ENCODE measurements at places on chromosomes 4 and X.

- ATAC-seq, result peak; percentile 6
These were observed 5.5 kb upstream of the S100P start for GRCh38 chr4:6687947-6688878.

DNA sequence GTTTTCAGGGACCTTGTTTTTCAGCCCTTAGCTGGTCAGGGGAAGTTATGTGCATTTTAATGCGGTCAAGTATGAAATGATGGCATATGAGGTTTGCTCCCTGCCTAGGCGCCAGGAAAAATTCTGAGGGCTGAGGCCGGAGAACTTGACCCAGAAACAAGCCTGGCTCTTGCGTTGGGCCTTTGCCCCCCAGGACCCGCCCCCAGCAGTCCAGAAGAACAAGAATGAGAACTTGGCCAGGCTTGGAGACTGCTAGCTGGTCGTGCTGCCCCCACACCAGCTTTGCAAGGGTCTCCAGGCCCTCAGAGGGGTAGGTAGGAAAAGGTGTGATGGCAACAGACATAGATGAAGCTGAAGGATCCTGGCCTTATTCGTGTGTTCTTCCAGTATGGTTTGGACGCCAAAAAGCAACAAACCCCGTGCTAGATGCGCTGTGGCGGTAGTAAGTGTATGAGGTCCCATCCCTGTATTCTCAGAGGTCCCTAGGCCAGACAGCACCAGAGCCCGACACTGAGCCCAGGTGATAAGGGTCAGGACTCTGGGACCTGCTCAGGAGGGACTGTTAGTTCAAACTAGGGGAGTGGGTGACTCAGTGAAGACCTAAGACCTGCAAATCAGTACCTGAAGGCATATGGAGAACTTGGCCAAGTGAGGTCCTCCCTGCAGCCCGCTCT lies 10.5 kb downstream of the NKX3-2 start:
- ATAC-seq, result no peak

- ATAC-seq, result no peak
These were observed 9.3 kb downstream of the PJA1 start for GRCh38 chrX:69155786-69156520.

GRCh38 chr4:35934320-35934981 lies 309.9 kb downstream of the ARAP2 start:
- peak; percentile 63 for ATAC-seq

DNA sequence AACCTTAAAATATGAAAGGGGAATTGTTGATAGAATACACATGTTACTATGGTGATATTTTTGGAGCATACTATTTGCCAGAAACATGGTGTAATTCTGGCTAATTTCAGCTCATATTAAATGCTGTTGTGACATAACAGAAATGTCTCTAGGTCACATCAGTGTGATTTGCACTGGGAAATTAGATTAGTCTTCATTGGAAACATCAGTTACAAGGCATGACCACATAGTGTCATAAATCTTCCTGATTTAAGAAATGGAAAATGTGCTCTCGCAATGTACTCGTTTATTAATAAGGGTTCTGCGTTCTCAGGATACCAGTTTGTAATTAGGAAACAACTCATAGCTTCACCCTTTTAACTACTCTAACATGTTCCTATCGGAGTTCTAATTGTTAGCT lies 72.9 kb upstream of the GYPA start:
- ATAC-seq, result no peak

GRCh38 chr4:165382640-165383039 lies 3.8 kb downstream of the CPE start:
- no peak for ATAC-seq

DNA sequence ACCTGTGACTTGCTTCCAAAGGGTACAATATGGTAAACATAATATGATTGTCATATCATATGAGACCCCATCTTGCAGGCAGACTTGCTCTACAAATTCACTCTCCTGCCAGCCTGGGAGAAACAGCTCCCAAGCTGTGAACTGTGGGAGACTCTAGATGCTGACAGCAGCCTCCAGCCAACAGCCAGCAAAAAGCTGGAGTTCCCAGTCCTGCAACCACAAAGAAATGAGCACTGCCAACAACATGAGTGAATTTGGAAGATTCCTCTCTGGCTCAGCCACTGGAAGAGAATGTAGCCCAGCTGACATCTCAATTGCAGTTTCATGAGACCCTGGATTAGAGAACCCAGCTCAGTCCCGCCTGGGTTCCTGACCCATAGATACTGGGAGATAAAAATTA lies 145.4 kb downstream of the QDPR start:
- no peak for ATAC-seq

GRCh38 chr4:156976147-156976546 lies 4.5 kb upstream of the PDGFC start:
- ATAC-seq, result peak; percentile 67

GRCh38 chr4:84651499-84651898 lies 68.6 kb downstream of the CDS1 start:
- no peak for ATAC-seq

GRCh38 chr4:528835-529234 lies 29.8 kb downstream of the PIGG start:
- ATAC-seq, result no peak

GRCh38 chr4:143514497-143514896 lies 995 bp downstream of the SMARCA5 start:
- ATAC-seq, result peak; percentile 63

DNA sequence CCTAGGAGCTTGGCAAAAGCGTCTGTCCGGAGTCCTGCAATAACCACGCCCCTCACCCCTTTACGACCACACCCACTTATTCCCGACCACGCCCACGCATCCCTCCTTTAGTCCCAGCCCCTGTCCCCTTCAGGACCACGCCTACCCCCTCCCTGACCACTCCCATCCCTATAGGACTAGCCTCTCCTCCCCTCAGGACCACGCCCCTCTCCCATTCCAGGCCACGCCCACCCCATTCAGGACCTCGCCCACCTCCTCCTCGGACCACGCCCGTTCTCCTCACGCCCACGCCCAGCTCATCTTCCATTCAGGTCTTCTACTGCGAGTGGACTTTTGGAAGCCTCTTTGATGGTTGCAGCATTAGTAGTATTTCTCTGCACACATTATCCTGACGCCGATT lies 131.2 kb upstream of the STX18 start:
- peak; percentile 50 for ATAC-seq

GRCh38 chr4:171007618-171008390 lies 805.4 kb upstream of the GALNTL6 start:
- no peak for ATAC-seq

DNA sequence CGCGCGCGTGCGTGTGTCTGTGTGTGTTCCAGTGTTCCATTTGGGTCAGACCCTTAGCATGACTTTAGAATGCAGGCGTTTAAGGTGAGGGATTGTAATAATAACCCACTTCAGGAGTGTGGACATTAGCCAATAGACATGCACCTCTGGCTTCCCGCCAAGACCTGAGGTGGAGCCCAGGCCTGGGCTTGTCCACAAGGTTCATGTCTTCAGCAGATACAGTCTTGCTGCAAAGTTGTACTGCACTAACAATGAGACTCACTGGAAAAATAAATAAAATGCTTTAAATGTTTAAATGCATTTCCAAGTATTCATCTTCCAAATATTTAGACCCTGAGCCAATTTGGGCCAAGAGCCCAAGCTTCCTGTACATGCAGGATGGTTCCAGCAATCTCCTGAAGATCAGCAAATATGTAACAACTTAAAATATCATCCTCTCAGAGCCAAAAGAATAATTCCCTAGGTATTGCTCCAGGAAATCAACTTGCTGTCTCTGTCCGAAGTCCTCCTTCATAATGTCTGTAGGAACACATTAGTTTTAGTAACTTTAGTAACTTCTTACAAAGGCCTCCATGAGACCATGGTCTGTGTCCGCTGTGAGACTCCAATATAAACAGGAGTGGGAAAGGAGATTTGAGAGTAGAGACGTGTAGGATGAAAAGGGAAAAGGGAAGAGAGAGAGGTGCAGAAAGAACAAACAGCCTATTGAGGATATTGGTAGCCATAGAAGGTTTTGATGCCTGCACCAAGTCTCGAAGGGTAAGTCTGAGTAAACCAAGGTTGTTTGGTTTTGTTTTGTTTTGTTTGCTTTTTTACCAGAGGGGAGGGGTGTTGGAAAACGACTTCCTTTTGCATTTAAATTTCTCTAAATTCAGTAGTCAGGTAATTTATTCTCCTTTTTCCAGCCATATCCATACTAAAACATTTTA lies 98.5 kb upstream of the KLF3 start:
- peak; percentile 34 for ATAC-seq

DNA sequence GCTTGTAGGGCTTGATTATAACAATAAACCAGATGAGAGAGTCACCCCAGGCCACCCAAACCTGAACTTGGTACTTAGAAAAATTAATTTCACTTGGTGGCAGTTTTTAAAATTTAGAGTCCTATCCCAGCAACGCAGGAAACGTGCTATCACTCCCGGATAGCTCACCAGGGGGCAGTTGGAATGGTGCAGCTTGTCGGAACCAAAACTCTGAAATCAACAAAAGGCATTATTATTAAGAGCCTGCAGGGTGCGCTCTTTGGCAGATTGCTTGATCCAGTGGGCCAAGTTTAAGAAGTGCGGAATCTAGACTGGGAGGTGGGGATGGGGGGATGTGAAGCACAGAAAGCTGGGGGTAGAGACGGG lies 2.4 kb downstream of the FRAS1 start:
- peak; percentile 41 for ATAC-seq

DNA sequence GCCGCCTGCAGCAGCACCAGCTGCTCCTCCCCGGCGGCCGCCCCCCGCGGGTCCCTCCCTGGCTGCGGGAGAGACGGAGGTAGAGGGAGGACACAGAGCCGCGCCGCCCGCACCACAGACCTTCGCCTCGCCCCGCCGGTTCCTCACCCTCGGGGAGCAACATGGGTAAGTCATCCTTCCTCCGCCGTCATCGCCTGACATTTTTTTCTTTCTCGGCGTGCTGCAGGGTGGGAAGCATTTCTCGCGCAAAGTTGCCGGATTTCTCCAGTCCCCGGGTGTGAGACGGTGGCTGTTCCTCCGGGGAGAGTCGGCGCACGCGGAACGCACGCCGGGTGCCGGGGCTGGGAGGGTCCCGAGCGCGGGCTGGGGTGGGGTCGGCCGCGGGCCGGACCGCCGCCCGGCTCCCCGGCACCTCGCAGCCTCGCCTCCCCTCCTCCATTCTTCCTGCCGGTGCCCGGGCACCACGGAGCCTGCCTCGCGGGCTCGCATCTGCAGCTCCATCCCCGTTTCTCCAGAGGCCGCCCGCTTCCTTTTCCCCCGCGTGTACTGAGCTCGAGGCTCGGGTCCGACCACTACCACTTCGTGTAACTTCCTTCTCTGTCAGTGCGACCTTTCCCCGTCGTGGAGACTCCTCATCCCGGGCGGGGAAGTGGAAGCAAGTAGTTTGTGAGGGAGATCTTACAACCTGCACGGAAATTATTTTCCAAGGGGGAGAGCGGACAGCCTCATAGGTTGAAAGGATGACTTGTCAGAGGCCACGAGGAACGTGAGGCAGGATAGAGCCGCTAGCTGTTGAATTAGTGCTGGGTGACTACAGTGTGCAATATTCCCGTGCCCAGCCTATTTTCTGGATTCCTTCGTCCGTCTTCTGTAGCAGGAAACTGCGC lies 464 bp downstream of the RAP1GDS1 start:
- peak; percentile 53 for ATAC-seq

DNA sequence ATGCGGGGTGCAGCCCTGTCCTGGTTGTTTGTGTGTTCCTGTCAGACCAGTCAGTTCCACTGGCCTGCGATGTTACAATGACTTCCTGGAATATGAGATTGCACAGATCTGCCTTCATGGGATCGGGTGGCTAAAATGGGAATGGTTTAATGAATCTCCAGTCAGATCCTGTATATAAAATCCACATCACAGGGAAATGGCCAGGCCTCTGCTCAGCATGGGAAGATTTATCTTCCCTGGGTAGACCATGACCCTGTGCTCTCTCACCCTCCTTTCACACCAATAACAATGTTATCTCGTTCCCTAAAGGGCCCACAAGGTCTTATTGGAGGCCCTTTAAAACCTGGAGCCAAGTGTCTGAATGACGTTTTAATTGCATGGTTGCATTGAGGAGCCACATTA lies 307.4 kb downstream of the RAB28 start:
- no peak for ATAC-seq

- ATAC-seq, result no peak
These were observed 137.2 kb downstream of the FNIP2 start for GRCh38 chr4:158906073-158906472.

DNA sequence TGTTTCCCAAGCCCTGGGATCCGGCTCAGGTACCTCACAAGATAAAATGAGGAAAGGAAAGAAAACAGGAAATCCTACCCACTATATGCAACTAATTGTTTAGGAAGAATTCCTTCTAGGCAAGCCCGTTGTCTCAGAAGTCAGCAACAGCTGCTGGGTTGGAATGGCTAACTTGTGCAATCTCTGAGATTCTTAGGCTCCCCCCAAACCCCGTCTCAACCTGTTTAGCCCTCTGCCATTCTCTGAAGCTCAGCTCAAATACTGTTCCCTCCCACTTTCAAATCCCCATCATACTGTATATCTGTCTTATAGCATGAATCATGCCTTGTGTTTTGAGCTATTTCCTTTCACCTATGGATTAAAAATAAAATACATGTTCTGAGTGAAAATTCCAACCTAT lies 28.9 kb downstream of the STARD8 start:
- ATAC-seq, result no peak

GRCh38 chr4:142160509-142160908 lies 524.1 kb downstream of the IL15 start:
- no peak for ATAC-seq

- peak; percentile 41 for ATAC-seq
These were observed 11.6 kb downstream of the VEGFC start for GRCh38 chr4:176780995-176781738.

- no peak for ATAC-seq
These were observed 278.9 kb upstream of the MAGEC2 start for GRCh38 chrX:142483965-142484364.

DNA sequence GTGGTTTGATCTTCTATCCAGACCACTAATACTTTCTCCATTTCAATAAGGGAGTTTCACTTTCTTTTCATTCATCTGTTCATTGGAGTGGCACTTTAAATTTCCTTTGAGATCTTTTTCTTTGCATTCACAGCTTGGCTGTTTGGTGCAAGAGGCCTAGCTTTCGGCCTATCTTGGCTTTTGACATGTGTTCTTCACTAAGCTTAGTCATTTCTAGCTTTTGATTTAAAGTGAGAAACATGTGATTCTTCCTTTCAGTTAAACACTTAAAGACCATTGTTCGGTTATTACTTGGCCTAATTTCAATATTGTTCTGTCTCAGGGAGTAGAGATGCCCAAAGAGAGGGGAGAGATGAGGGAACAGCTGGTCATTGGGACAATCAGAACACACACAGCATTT lies 24.3 kb downstream of the CXCL13 start:
- no peak for ATAC-seq

DNA sequence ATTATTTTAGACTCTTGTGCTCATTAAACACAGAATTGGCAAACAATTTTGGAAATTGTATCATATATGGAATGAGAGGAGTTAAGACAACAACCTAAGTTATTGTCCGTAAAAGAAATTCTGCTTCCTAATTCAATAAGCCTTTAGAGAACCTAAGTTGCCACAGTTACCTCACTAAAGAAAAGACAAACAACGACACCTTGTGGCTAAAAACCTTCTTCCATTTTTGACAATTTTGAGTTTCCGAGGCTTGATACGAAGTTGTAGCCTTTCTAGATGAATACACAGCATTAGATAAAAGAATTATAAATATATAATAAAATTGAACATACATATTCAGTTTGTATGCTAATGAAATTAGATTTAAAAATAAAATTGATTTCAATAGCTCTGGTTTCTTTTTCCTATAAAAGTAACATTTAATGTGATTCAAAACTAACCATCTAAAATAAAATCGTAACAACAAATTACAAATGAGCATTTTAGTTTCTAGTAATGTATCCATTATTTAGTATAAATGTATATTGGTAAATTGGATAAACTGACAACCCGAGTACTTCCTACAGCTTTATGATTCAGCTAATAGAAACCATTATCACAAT lies 275.1 kb downstream of the GPM6A start:
- ATAC-seq, result peak; percentile 71
